ENCODE measurements at places on chromosomes 16 and 17.

DNA sequence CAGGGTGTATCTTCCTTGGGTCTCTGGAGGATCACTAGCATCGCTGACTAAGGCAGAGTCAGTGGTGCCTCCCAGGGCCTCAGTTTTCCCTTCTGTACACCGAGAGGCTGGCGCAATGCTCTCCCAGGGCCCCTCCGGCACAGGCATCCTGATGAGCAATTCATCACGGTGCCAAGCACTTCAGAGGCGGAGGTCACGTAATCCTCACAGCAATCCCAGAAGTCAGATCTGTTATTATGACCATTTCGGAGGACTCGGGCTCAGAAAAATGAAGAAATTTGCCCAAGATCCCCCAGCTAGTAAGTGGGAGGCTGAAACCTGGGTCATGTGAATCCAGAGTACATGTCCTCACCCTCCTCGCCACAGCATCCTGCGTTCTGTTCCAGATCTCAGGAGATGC is 46.5 kb downstream of the AIPL1 start:
- DNase-seq = no peak

- no peak for DNase-seq
These were observed 41.1 kb downstream of the SRL start for GRCh38 chr16:4200781-4201137.

- no peak for DNase-seq
These were observed 449.8 kb downstream of the MAF start for GRCh38 chr16:79150632-79151310.

DNA sequence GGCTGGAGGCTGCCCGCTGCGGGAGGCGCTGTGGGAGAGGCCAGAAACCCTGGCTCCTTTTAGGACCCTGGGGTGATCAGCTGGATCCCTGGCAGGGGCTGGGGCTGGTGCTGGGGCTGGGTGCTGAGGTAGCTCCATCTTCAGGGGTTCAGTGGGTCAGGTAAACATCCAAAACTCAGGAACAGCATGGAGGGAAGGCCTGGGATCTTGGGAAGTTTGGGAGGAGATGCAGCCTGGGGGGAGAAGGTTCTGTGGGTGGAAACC is 21.0 kb downstream of the ADGRG5 start:
- DNase-seq = no peak

GRCh38 chr17:77959126-77959925 is 823 bp downstream of the TNRC6C start:
- no peak for DNase-seq

- DNase-seq = no peak
These were observed 53.1 kb downstream of the TEX2 start for GRCh38 chr17:64209983-64210382.

DNA sequence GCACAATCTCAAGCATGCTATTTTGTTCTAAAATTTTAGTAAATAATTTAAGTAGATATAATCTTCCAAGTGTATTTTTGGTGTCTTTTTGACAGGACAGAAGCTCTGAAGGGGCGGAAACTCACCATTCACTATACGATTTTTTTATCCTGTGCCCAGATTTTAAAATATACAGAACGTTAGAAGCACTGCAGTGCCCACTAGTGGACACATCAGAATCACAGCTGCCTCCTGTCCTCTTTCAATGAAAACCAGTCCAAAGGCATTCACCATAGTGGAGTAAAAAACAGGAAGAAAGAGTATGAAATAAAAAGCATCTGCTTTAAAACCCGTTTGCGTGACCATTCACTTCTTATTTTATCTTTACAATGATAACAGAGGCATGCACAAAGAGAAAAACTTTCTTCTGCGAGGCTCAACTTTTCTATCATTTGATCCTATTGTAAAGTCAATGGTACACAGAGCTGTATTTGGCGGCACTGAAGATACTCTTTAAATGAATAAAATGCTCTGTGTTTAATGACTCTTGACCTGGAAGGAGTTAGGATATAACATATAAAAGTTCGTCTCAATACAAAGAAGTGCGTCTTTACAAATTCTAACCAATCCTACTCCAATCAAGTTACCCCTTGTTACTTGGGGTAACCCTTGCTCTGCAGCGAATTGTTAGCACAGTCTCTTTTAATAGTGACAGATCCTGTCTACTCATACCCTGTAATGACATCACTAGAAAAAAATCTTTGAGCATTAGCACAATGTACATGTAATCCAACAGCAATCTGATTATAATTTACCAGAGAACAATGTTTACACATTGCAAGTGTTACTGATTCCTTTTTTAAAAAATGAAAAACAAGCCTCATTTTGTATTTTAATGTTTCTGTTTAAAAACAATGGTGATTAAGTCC is 339.8 kb upstream of the PSMD7 start:
- no peak for DNase-seq

GRCh38 chr17:79818026-79818758 is 21.0 kb downstream of the CBX4 start:
- no peak for DNase-seq

DNA sequence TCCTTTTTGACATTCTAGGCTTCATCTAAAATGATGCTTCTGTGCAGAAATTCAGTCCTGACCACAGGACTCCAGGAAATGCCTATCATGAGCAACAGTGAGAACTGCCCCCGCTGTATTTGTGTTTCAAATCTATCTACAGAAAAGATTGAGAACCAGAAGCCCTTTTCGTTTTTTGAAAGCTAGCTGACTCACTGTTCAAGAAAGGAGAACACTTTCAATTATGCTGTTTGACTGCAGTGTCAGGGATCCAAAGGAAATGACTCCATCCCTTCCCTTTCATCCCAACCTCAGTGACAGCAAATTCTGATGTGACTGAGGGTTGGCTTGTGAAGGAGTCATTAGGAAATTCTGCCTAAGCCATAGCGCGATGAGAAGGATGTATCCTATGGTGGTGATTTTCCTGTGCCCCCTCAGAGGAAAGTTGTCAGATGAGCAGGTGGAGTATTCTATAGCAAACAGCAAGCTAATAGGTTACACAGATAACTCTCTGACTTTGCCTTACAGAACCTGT is 622.3 kb downstream of the TMEM114 start:
- DNase-seq = no peak

DNA sequence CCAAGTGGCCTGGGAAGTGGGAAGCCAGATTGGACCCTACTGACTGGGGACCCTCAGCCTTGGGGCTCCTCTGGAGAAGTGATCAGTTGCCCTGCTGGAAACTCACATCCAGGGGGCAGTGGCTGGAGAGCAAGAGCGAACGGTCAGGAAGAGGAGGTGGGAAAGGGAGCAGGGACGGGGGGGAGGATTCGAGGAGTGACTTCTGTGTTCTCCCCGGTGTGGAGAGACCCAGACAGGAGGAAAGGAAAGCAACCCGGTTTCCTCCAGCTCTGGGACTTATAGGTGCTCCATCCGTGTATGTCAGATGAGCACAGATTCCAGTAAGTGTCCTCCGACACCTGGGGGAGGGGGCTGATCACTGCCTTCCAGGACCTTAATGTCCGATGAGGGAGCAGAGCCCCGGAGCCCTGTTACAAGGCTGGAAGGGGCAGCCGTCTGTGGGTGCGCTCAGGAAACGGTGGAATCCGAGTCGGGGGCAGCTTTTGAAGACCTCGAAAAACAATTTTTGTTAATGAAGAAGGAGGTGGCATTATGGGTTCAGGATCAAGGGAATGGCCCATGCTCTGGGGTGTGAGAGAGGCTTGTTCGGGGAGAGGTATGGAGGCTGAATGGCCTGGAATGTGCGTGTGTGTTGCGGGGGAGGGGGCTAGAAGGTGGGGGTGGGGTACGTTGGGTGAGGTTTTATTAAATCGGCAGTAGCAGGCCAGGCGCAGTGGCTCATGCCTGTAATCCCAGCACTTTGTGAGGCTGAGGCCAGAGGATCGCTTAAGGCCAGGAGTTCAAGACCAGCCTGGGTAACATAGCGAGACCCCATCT is 34.8 kb upstream of the NDRG4 start:
- no peak for DNase-seq

DNA sequence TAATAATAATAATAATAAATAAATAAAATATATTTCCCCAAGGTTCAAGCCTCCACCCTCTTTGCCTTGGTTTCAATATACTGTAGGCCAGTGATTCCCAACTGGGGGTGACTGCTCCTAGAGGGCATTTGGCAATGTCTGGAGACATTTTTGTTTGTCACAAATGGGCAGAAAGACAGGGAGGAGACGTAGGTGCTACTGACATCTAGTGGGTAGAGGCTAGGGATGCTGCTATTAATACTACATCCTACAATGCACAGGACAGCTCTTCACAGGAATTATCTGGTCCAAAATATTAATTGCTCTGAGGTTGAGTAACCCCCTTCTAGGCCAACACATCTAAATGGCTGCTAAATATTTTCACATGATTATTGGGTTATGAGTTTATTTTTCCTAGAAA is 12.8 kb upstream of the PRR14 start:
- DNase-seq = no peak

DNA sequence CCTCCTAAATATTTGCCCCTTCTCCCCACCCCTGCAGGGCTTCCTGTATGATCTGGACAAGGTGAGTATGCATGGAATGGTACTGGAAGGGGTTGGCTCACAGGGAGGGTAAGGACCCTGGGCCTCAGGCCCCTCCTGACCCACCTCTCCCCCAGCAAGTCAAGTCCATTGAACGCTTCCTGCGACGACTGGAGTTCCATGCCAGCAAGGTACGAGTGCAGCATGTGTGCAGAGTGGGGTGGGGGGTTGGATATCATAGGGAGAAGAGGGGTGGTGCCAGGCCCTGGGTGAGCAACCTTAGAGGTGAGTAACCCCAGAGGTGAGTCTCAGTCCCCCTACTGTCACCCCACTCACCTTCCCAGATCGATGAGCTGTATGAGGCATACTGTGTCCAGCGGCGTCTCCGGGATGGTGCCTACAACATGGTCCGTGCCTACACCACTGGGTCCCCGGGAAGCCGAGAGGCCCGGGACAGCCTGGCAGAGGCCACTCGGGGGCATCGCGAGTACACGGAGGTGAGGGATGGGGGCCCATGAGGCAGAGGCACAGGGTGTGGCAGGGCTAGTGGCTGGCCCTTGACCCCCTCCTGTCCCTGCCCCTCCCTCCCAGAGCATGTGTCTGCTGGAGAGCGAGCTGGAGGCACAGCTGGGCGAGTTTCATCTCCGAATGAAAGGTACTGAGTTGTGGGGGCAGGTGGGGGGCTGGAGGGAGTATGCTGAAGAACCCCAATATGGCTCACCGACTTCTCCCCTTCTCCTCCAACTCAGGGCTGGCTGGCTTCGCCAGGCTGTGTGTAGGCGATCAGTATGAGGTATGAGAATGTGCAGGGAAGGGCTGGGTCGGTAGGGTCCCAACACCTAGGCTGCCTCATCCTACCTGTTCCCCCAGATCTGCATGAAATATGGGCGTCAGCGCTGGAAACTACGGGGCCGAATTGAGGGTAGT is 11.3 kb downstream of the RIPOR1 start:
- no peak for DNase-seq

DNA sequence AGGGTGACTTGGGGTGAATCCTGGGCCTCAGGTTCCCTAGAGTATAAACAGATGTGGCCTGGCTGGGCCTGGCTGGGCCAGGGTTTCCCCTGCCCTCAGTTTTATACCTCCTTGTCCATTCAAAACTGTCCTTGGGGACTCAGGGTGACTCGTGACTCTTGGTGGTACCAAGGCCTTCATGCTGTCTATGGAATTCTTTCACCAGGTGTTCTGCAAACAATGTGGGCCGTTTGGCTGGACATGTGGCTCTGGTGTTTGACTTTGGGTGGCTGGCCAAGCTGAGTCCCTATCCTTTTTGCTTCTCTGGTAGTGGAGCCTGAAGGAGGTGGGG is 3.3 kb downstream of the GPT2 start:
- DNase-seq = no peak

DNA sequence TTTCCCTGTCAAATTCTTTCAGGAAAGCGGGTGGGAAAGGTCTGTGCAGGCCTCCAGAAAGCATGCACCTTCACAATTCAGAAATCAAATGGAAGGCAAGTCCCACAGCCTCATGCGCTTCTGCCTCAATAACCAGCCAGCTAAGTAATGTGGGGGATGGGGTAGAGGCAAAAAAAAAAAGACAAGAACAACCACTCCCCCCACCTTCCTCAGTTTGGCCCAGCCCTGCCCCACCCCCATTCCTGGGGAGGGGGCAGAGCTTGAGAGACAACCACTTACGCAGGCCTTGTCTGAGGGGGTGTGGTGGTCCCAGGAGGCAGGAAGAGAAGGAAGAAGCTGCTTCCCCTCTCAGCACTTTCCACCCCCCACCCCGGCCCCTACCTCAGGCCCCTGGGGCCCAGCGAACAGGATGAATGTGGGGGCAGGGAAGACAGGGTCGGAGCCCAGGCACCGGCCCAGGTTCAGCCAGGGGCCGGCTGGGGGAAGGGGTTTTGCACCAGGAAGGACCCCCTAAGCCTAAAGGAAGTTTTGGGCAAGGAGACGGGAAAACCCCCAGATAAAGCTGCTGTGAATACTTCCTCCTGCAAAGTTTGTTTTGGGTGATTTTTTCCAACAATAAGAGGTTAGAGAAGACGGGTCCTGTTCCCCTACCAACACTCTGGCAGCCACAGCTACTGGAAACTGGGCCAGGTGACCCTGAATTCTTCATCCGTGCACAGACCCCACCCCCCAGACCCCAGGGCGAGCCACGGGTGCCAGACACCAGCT is 1.2 kb downstream of the JUP start:
- no peak for DNase-seq

- DNase-seq = no peak
These were observed 213.8 kb upstream of the NLRP1 start for GRCh38 chr17:5798094-5798493.

DNA sequence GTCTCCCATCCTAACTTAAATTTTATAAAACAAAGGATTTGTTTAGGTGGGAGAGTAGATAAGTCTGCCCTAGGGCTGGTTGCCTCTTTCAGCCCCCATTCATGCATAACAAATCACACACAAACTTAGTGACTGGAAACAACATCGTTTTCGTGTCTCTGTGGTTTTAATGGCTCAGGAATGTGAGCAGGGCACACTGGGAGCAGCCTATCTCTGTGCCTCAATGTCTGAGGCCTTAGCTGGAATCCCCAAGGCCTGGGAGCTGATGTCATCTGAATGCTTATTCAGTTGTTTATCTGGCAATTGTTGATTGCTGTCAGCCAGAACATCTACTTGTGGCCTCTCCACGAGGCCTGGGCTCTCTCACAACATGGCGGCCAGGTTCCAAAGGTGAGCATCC is 101.9 kb upstream of the HSBP1 start:
- no peak for DNase-seq

- no peak for DNase-seq
These were observed 4.5 kb downstream of the NXPH3 start for GRCh38 chr17:49580055-49580721.

DNA sequence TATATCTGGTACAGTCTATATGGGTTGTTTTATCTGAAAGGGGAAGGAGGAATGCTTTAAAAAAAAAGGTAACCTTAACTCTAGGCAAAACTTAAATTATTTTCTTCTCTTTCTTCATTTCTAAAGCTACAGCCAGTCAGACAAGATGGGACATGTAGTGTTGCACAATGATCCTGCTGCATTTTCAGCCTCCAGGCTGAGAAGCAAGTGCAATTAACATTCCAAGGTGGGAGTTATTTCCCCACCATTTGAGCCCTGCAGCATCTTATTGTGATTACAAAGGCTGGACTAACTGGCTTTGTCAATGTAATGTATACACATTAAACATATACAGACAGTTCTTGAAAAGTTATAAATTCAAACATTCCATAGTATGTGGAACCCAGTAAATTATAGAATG is 22.6 kb upstream of the NF1 start:
- no peak for DNase-seq
